GM12865 (cell line): ENCODE measurements at places on chromosomes 5 and 9.

GRCh38 chr9:98707166-98708102 lies 1.3 kb downstream of the GABBR2 start:
- peak; percentile 52 for DNase-seq

- DNase-seq = no peak
Observed at GRCh38 chr9:130981002-130981755, 27.8 kb upstream of the LAMC3 start.

- no peak for DNase-seq
Observed at GRCh38 chr5:113266913-113267227, 167.9 kb downstream of the TSSK1B start.

- DNase-seq = no peak
Observed at GRCh38 chr5:148237785-148238417, 424 bp upstream of the MARCOL start.

GRCh38 chr9:85147046-85147640 lies 477.6 kb downstream of the NTRK2 start:
- DNase-seq = no peak

DNA sequence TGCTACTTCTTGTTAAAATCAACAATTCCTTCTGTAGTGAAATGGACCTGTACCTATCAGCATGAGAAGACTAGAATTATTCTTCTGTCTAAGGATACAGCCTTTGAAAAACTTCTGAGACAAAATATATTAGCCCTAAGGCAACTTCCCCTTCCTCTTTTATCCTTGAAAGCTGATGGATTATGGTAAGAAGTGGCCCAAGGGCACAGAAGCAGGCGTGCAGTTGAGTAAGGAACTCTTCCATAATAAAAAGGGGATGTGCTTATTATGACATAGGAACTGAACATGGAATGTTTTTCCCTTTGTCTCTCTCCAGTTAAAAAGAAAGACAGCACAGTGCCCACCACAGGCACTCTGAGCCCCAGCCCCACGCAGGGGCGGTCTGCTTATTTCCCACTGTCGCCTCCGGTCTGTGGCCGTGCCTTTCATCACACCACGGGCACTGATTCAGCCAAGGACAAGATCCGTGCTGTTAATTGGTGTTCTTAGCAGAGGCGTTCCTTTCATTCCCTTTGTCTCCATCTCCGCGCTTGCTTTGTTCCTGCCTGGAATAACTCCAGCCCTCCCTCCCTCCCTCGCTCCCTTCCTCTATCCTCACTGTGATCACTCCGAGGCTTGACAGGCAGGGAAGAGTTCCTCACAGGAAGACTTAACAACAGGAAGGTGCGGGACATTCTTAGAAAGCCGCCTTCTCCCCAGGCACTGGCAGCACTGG lies 135.9 kb upstream of the OTULINL start:
- no peak for DNase-seq

DNA sequence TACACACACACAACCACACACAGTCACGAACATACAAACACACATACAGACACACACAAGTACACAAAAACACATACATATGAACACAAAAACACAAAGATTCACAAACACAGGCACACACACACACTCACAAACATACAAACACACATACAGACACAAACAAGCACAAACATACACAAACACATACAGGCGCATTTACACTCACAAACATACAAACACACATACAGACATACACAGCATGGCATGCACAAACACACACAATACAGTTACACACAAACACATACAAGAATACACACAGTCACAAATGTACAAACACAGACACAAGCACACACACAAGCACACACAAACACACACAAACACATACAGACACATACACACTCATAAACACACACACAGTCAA lies 247.9 kb downstream of the TENT4A start:
- DNase-seq = no peak

DNA sequence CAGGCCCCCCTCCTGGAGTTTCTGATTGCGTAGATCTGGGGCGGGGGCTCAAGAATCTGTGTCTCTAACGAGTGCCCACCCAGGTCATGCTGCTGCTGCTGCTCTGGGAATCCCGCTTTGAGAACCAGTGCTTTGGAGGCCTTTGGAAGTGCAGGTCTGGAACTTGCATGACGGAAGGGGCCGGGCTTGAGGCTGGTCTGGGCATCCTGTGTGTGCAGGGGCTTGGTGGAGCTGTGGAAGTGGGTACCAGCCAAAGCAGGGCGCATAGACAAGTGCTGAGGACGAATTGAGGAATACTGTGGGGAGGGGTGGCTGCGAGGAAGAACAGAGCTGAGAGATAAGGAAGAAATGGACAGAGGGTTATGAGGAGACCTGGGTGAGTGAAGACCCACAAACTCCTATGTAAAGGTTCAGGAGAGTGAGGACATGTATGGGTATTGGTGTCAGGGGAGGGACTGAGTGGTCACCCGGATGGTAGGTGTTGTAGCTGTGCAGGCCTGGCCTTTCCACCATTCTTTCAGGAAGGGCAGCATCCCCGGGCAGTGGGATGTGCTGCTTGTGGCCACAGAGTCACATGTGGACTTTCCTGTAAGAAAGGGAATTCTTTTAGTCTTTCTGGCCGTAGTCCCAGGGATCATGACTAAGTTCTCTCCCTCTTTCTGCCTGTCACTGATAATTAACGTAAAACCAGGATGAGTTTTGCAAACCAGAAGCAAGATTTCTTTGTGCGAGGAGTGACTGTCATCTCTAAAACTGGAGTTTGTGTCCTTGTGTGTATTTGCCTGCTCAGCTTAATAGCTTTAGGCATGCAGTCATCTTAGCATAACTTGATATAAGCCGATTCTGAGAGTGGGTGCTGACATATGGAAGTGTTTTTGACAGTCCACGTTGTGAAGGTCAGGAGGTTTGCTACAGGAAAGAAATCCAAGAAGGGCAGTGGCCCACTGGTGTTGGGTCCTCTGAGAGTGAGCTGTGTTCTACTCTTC lies 43.3 kb upstream of the TJP2 start:
- no peak for DNase-seq

GRCh38 chr5:6937677-6938076 lies 224.4 kb downstream of the TENT4A start:
- DNase-seq = no peak

GRCh38 chr5:104363567-104363966 lies 801.0 kb upstream of the NUDT12 start:
- DNase-seq = peak; percentile 50

GRCh38 chr5:169544264-169544950 lies 39.2 kb upstream of the SPDL1 start:
- peak; percentile 14 for DNase-seq

GRCh38 chr9:98191181-98191608 lies 1.2 kb downstream of the CORO2A start:
- no peak for DNase-seq

DNA sequence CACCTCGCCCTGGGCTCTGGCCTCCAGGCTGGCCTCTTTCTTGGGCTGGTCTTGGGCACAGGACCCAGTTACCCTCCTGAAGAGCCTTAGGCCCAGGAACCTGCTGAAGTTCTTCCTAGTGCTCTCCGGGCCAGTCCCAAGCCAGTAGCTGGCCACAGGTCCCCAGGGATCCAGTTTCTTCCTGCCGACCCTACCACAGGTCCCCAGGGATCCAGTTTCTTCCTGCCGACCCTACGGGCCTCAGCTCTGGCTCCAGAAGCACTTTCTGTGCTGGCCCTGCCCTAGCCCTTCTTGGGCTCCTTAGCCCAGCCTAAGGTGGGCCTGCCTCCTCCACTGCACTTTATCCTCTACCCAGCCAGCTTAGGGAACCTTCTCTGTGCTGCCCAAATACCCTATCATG lies 18.2 kb upstream of the CACFD1 start:
- no peak for DNase-seq

DNA sequence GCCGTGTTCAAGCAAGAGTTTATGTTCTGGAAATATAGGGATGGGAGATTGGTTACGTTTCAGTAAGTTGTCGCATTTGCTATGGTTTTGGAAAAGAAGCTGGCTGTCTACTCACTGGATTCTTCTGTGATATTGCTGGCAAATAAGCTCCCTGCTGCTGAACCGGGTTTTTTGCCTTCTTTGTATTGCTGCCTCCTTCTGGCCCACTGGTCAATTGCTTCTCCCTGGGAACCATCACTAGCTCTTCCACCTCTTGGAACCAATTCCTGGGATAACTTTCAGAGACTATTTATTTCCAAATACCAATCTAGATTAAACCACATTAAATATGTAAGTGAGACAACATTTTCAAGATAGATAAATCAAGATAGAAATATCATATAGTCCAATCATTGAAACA lies 43.0 kb downstream of the NUDT12 start:
- no peak for DNase-seq

- no peak for DNase-seq
Observed at GRCh38 chr5:6434731-6435130, 13.9 kb upstream of the UBE2QL1 start.

- no peak for DNase-seq
Observed at GRCh38 chr9:114825126-114825795, 19.4 kb upstream of the TNFSF15 start.

GRCh38 chr9:120901755-120902568 lies 24.6 kb downstream of the TRAF1 start:
- peak; percentile 49 for DNase-seq

DNA sequence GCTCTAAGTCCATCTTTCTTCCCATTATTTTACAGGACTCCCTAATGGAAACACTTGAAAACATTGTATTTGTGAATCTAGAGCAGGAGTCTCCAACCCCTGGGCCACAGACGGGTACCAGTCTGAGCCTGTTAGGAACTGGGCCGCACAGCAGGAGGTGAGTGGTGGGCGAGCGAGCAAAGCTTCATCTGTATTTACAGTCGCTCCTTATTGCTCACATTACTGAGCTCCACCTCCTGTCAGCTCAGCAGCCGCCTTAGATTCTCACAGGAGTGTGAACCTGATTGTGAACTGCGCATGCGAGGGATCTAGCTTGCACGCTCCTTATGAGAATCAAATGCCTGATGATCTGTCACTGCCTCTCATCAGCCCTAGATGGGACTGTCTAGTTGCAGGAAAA lies 111.0 kb downstream of the MED27 start:
- DNase-seq = no peak

DNA sequence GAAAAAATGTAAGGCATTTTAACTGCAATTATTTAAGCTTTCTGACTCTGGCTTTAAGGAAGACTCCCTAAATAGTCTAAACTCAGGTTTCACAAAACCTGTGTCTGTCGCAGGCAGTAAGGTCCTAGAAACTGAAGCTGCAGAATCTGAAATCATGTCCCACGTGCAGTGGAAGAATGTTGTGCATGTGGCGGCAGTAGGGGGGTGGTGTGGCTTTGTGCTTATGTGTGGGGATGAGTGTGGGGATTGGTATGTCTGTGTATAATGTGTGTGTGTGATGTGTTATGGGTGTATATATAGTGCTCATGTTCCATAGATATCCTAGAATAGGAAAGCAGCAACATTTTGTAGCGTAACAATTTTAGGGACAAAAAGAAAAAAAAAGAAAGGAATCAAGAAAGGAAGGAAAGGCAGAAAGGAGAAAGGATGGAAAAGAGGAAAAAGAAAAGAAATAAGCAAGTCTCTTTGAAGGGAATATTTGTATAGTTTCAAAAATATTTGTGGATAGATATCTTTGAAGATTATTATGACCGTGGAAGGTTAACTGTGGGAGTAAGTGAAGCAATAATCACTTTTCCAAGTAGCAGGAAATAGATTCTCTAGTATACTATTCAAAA lies 6.6 kb downstream of the ANKDD1B start:
- no peak for DNase-seq

DNA sequence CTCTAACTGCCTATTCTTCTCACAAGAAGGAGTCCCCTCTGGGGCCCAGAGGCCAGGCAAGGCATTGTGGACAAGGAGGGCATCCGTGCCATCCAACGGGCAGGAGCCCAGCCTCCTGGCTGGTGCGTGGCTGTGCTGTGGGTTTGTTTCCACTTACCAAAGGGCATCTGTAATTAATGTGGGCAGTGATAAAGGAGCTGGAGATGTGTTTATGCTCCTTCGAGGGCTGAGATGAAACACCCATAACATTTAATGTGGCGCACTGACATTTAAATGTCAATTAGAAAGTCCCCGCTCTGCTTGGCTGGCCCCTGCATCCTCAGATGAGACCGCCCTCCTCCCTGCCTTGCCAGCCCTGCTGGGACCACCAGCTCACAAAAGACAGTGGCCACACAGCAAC lies 57.1 kb downstream of the KCNIP1 start:
- DNase-seq = no peak

GRCh38 chr9:116280529-116280928 lies 126.9 kb downstream of the PAPPA start:
- DNase-seq = no peak

DNA sequence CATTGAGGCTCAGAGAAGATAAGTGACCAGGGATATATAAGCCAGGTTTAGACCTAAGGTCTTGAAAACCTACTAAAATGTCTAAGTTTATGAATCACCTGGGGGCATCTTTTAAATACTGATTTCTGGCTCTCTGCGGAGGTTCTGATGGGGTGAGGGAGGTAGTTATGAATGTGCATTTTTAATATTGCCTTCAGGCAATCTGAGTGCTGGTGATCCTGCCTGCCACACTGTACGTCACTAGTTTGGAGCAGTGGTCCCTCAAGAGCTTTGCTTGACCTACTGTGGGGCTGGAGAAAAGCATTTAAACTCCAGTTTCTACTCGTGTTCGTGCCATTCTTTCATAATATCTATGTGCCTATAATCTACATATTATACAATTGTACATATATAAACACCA lies 36.1 kb downstream of the KLF4 start:
- DNase-seq = no peak

DNA sequence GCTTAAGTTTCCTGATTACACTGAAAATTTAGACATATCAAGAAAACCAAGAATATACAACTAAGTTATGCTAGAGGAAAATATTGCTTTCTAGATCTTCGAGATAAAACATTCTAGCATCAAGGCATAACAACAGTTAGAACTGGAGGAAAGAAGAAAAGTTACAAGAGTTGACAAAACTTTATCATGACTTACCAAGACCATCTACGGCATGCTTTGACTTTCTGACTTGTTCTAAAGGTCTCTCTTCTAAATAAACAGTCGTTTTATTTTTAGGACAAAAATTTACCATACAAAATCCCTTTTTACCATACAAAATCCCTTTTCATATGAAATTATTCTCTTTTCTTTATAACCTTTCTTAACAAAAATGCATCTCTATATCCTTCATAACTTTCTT lies 1110.1 kb upstream of the CDH10 start:
- peak; percentile 1 for DNase-seq

DNA sequence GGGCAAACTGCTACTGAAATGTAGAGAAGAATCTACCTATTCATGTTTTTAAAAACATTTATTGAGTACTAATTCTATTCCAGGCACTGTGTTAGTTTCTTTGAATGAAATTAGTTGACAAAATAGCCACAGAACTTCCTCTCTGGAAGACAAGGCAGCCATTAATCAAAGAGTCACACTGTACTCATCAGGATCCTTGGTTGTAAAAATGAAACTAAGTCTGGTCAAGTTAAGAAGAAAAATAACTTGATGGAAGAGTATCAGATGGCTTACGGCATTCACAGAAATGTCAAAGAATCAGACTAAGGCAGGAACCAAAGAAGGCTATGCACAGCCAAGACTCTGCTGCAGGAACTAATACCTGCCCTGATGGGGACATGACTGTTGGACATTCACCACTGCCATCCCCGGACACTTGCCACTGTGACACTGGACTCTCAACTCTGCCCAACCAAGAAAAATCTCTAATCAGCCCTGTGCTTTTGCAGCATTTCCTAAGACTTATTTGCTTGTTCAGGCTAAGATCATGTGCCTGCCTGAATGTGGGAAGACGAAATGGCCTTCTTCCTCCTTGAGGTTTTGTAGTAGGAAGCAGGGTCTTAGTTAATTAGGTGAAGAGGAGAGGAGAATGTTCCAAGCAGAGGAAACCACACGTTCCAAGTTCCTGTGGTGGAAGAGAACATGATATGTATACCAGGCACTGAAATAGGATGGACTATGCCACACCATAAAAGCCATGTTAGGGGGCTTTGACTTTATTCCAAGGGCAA lies 23.3 kb upstream of the NDUFB6 start:
- DNase-seq = no peak
